ENCODE measurements at places on chromosomes 3 and 15. TPM values are rescaled to one million over a fixed set of nuclear protein-coding genes. Genes with fewer than 3 reads are reported as not detected.
A peak's percentile ranks its signal among the peaks of the same experiment; 100 is the strongest.

DNA sequence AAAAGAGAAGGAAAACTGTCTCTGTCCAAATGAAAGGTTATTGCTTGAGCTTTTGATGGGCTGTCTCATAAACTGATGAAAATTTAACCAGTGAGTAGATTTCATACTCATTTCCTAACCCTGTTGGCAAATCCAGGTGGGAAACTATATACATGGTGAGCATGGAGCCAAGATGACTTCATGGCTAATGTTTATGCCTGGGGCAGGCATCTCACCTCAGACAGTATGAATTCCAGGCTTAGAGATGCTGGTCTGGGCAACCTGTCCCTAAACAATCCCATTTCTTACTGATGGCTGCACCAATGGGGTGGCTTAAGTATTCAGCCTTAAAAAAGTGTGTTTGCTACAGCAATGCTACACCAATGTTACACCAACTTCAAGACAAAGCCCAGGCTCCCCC lies 58.1 kb downstream of the SLTM start:
- no peaks in the 10 kb centered on the region for H3K4me1 ChIP-seq
- H3K27ac ChIP-seq = no peak overlapping the region
- peaks cover 42% of the 10 kb centered on the region for H3K36me3 ChIP-seq
- no peaks in the 10 kb centered on the region for H3K27me3 ChIP-seq

DNA sequence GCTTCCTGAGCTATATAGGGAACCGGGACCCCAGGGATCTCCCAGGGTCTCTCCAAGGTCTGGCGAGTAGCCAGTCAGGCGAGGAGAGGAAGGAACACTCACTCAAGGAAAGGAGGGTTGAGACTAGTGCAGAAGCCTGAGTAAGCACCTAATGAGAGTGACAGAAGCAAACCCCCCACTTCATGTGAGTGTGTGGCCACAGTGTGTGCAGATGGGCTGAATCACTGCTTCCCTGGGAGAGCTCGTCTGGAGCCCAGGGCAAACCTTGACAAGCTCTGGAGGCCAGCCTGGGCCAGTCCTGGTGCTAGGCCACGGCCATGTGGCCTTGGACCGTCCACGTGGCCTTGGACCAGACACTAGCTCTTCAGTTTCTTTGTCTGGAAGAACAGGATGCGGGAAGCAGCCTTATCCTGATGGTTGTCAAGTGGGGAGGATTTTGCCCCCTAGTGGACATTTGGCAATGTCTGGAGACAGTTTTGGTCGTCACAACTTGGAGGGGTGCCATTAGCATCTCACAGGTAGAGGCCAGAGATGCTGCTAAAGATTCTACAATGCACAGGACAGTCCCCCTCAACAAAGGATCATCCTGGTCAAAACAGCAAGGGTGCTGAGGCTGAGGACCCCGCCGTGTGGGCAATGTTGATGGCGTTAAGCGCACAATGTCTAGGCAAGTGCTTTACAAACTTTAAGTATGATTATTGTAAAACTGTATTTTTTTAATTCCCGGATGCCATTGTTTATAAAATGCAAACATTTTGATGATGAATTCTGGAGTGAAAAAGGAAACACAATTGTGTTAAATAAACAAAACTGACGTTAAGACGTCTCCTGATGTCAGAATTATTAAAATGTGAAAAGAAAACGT lies 34.8 kb upstream of the CTSH start:
- H3K4me1 ChIP-seq = peaks cover 20% of the 10 kb centered on the region
- H3K4me3 ChIP-seq = no peak overlapping the region
- peak overlapping the region; percentile 2 for H3K27ac ChIP-seq
- no peaks in the 10 kb centered on the region for H3K36me3 ChIP-seq

Gene SST
- total RNA-seq = not detected

GRCh38 chr3:62214850-62215249 lies 158.5 kb downstream of the FEZF2 start:
- H3K27ac ChIP-seq = no peak overlapping the region
- peaks cover 15% of the 10 kb centered on the region for H3K36me3 ChIP-seq
- no peak overlapping the region for H3K4me3 ChIP-seq
- no peak for DNase-seq

DNA sequence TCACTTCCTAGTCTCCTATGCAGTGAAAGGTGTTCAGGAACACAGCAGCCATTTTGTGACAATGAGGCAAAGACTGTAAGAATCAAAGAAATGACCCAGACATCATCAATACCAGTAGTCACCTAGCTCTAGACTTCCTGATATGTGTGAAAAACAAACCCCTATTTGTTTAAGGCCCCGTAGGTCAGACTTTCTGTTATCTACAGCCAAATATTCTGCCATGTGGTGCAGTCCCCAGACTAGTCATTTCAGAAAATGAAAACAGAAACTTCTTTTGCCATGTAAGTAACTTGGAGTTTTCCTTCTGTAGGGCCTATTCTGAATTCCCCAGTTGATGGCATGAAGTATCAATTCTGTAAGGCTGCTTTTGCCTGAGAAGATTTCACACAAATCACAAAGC lies 181.7 kb upstream of the SNTN start:
- no peak overlapping the region for H3K27ac ChIP-seq
- no peak for DNase-seq
- no peak overlapping the region for H3K4me3 ChIP-seq

- no peaks in the 10 kb centered on the region for H3K4me1 ChIP-seq
- no peaks in the 10 kb centered on the region for H3K36me3 ChIP-seq
- no peak overlapping the region for H3K27ac ChIP-seq
- no peak for DNase-seq
Measured at GRCh38 chr3:107201146-107201545, 176.1 kb upstream of the CCDC54 start.

Gene SEMA3F
- total RNA-seq = 6.7 TPM

- no peak for DNase-seq
- H3K36me3 ChIP-seq = no peaks in the 10 kb centered on the region
- no peaks in the 10 kb centered on the region for H3K27me3 ChIP-seq
- no peak overlapping the region for H3K27ac ChIP-seq
- no peak overlapping the region for H3K4me3 ChIP-seq
- no peaks in the 10 kb centered on the region for H3K4me1 ChIP-seq
Measured at GRCh38 chr15:32851572-32851971, 133.8 kb downstream of the GREM1 start.

GRCh38 chr3:33363113-33363800 lies 76.9 kb downstream of the UBP1 start:
- DNase-seq = no peak
- no peaks in the 10 kb centered on the region for H3K4me1 ChIP-seq
- no peak overlapping the region for H3K27ac ChIP-seq
- H3K36me3 ChIP-seq = no peaks in the 10 kb centered on the region
- no peak overlapping the region for H3K4me3 ChIP-seq

DNA sequence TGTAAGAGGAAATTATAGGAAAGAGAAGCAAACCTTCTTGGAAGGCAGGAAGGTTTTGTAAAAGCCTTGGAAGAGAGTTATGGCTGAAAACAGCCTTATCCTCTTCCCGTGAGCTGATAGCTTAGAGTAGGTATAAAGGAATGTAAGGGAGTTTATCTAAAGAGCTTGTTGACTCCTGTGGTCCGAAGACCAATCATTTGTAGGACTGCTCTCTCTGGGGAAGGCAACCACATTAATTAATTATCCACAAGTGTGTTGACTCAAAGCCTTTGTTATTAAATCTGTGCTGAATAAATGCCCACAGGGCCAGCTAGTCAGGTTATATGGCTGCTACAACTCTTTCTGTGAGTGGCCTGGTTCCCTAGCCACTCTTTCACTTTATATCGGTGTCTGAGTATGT lies 452.1 kb upstream of the RASGRP1 start:
- H3K27me3 ChIP-seq = no peaks in the 10 kb centered on the region
- no peak for DNase-seq
- H3K36me3 ChIP-seq = no peaks in the 10 kb centered on the region
- no peak overlapping the region for H3K4me3 ChIP-seq
- H3K27ac ChIP-seq = no peak overlapping the region

DNA sequence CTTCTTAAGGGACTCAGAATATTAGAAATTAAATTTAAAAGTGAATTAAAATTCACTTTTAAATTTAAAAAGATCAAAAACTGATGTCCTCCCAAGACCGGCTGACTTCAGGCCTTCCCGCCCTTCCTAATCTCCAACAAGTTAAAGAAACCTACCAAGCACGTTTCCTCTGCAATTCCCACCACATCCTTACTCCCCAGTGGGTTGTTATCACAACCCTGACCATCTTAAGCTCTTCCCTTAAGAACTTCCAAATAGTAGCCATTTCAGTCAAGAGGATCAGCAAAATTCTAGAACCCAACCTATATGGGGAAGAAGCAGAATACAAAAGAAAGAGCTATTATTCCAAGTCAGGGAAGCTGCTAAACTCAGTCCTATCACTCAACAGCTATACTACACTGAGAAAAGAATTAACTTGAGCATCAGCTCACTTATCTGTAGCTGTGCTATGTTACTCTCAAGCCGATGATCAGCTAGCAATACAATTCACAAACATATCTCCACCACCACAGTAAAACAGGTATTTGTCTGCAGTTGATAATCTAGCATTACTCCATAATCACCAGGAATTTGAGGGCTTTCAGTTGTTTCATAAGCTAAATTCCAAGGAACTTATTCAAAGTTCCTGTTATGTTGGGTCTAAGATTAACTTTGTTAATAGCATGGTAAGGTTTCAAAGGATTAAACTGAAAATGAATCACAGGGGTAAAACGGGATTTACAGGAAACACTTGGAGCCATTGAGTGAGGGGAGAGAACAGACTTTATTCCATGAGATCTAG lies 14.3 kb downstream of the ABCC5 start:
- no peak overlapping the region for H3K4me3 ChIP-seq
- peak overlapping the region; percentile 44 for H3K27ac ChIP-seq
- no peak for DNase-seq
- no peaks in the 10 kb centered on the region for H3K27me3 ChIP-seq

Gene ADAMTS17
- total RNA-seq = 0.47 TPM

- H3K4me3 ChIP-seq = no peak overlapping the region
- DNase-seq = no peak
- no peaks in the 10 kb centered on the region for H3K36me3 ChIP-seq
- no peak overlapping the region for H3K27ac ChIP-seq
- peaks cover 30% of the 10 kb centered on the region for H3K27me3 ChIP-seq
Measured at GRCh38 chr3:53726643-53727042, 119.6 kb downstream of the CHDH start.

Gene SMAD6
- total RNA-seq = 25.9 TPM

Gene EPHB1
- 1.4 TPM for total RNA-seq

GRCh38 chr3:171986176-171986575 lies 53.2 kb upstream of the FNDC3B start:
- H3K27ac ChIP-seq = no peak overlapping the region
- no peak overlapping the region for H3K4me3 ChIP-seq
- no peaks in the 10 kb centered on the region for H3K27me3 ChIP-seq
- H3K36me3 ChIP-seq = no peaks in the 10 kb centered on the region

DNA sequence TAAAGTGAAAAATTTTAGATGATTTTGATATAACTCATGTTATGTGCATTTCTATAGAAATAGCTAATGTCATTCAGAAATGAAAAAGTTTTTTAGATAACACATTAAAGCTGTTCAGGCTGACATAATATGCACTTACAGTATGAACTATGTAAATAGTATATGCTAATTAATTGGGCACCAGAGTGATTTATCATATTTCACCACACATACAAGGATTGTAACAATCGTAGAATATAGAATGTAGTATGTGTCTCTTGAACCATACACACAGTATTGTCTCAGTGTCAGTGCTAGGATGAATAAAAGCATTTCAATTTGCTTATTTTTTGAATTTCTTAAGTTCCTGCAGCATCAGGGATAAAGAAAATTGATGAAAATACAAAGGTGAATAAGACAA lies 710.0 kb downstream of the OTOL1 start:
- no peak overlapping the region for H3K27ac ChIP-seq
- H3K36me3 ChIP-seq = no peaks in the 10 kb centered on the region
- H3K4me1 ChIP-seq = no peaks in the 10 kb centered on the region
- DNase-seq = no peak
- H3K27me3 ChIP-seq = no peaks in the 10 kb centered on the region
